Activated naive CD4-positive, alpha-beta T cell treated with anti-CD3 and anti-CD28 coated beads, Interleukin-2, amount 50 U/mL, for 72 hours (primary cell): ENCODE measurements at places on chromosomes 16 and 17. TPM values are rescaled to one million over a fixed set of nuclear protein-coding genes. Genes with fewer than 3 reads are reported as not detected.

The TOM1L1 gene
- total RNA-seq = 1.7 TPM

The TNFSF12 gene
- 18.9 TPM for total RNA-seq

The ENO3 gene
- 47.9 TPM for total RNA-seq

The DHRS7C gene
- total RNA-seq = not detected

The CD300A gene
- 0.46 TPM for total RNA-seq

The UBN1 gene
- total RNA-seq = 42.0 TPM

The SARM1 gene
- 13.9 TPM for total RNA-seq
